ENCODE measurements at places on chromosomes 4 and X.

DNA sequence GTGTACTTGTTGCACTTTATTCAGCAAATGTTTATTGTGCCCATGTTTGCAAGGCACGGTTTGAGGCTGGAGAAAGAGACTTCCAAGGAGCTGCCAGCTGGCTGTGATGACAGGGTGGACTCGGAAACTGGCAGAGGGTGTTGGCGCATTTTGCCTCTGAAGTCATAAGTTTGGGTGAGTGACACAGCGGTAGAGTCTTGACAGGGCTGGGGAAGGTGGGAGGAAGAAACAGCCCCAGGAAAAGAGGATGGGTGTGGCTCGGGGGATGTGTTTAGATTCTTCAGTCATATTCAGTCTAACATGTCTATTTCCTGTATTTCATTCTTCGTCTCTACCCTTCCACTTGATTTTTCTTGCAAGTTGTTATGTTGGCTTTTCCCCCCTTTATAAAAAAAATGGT, 77.0 kb upstream of the STOX2 start:
- DNase-seq, result no peak

DNA sequence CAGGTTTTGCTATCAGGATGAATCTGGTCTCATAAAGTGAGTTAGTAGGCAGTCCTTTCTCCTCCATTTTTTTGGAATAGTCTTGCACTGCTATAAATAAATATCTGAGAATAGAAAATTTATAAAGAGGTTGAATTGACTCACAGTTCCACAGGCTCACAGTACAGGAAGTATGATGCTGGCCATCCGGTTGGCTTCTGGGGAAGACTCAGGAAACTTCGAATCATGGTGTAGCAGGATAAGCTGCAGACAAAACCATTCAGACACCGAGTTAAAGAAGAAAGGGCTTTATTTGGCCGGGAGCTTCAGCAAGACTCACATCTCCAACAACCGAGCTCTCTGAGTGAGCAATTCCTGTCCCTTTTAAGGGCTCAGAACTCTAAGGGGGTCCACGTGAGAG, 348.2 kb downstream of the KCTD8 start:
- no peak for DNase-seq

GRCh38 chr4:46442963-46443362, 53.0 kb upstream of the GABRA2 start:
- peak; percentile 18 for DNase-seq

DNA sequence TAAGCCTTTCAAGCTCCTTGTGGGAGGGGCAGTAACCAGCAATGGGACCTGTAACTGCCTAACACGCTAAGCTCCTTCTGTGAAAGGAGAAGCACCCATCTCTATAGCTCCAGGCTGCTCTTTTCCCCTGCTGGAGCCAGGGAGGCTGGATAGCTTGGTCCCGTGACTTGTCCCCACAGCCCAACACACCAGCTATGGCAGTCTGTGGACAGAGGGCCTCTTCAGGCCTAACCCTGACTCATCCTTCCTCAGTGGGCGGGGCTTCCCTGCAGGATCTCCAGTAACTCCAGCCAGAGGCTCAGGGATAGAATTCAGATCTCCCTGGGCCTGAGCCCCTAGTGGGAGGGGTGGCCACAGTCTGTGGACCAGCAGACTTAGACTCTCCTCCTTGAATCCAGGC, 1290.1 kb downstream of the PCDH7 start:
- DNase-seq, result no peak

GRCh38 chrX:7926914-7927258, 327 bp downstream of the PNPLA4 start:
- DNase-seq, result no peak

- peak; percentile 62 for DNase-seq
Observed at GRCh38 chrX:65667503-65668376, at the start of gene MSN. Gene MSN, plus strand, starts transcription at chrX:65667654. Its CDS starts 188 bp downstream, at chrX:65667842.

- no peak for DNase-seq
Observed at GRCh38 chr4:7572894-7573293, 138.2 kb upstream of the PSAPL1 start.

DNA sequence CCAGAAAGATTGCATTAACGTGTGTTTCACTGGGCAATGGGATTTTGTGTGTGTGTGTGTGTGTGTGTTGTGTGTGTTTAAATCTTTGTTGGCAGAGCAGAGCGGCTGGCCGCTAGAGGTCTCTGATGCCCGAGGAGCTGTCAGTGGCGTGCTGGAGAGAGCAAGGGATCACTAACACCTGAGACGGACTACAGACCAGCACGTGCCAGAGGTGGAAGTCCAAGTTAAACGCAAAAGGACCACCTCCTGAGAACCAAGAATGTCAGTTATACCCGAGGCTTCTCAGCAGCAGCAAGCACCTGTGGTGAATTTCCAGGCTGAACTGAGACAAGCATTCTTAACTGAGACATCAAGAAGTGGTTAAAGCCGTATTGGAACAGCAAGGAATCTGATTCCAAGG, 9.0 kb upstream of the SLC25A14 start:
- DNase-seq, result peak; percentile 59

DNA sequence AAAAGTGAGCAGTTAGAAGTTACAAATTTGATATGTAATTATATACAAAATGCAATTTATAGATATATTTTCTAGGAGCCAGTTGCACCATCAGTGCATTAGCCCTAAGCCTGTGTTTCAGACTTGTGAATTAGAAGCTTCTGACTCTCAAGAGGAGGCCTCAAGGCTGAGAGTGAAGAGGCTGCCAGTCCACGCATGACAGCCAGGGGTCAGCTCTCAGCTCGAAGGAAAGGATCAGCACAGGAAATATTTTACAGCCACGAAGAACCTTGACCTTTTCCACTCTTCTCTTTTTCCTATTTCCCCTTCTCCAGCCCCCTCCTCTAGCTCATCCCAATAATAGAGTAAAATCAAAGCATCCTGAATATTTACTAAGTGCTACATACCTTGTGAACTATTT, 642.4 kb downstream of the TRIML1 start:
- peak; percentile 32 for DNase-seq

- no peak for DNase-seq
Observed at GRCh38 chr4:2083826-2084160, 24.7 kb downstream of the NAT8L start.

DNA sequence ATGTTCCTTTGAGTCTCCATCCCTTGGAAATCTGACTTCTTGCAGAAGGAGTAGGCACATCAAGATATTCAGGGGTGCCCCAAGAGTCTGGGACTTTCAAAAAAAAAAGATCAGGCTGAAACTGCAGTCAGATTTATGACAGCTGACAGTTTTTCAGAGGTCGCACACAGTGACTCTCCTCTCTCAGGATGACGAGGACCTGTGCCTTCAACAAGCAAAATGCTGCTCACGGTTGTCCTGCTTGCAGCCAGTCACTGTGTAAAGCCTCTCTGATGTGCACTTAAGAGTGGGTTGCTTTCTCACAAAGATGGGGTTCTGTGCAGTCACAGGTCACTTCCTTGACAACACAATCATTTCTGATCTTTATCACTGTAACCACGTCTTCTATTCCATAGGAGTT, 178.2 kb downstream of the PTTG2 start:
- DNase-seq, result no peak

DNA sequence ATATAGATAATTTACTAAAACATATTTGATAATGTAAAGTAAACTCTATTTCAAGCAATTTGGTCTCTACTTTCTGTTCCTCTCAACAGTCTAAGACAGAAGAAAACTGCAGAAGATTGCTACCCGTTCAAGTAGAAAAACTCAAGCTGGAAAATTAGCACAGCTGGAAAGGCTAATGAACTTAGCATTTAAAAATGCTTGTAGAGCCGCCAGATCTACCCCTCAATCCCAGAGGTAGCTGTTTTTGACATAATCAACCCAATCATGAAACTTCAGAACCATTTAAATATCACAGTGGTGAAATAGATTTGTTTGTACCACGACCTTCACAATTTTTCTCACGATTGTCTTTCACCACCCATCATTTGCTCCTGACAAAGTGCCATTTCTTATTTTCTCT, 479.5 kb downstream of the SPRY1 start:
- DNase-seq, result no peak

DNA sequence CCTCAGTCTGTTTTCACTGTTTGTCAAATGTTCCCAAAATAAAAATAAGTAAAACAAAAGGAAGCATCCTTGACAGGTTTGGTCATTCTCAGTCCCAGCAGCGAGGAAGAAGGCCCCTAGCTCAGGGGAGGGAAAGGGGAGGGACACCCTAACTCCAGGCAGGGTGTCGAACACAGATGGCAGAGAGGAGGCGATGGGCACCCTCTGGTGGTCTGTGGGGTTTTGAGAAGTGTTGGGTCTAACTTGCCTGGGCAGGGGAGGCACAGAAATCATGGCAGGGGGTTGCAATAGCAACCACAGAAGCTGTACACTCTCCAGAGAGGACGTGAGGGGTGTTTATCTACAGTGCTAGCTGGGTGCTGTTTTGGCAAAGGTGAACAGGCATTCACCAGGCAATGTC, 229.8 kb upstream of the SFRP2 start:
- DNase-seq, result peak; percentile 48

- peak; percentile 68 for DNase-seq
Observed at GRCh38 chr4:112523008-112523721, 7.2 kb upstream of the NEUROG2 start.

DNA sequence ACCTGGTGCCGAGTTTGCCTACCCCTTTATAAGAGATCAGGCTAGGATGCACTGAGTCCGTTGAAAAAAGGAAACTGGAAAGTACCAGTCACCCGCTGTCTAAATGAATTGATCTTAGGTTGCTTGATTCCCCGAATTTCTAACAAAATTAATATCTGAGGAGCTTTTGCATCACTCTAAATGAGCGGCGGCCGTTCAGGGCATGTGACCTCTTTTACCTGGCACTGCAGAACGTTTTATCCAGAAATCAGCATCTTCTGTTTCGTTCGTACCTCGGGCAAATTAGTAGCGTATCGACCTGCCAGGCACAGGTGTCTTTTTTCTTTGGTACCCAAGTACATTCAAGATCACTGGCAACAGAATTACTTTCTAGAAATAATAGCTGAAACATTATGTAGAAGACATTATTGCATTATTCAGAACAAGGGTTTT, 876 bp downstream of the KLHL2 start:
- no peak for DNase-seq

DNA sequence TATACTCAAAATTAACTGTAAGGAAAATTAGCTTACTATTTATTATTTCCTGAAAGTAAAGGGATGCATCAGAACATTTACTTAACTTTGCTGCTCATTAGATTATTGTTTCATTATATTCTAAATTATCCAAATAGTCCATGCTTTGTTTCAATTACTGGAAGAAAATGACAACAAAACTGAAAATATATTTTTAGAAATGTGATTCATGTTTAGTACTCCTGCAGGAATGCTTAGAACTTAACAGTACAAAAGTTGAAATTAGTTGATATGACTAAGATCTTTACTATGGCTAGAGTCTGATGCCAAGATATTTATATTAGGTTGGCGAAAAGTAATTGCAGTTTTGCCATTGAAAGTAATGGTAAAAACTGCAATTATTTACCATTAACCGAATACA, 660.5 kb upstream of the PABPC4L start:
- DNase-seq, result no peak

DNA sequence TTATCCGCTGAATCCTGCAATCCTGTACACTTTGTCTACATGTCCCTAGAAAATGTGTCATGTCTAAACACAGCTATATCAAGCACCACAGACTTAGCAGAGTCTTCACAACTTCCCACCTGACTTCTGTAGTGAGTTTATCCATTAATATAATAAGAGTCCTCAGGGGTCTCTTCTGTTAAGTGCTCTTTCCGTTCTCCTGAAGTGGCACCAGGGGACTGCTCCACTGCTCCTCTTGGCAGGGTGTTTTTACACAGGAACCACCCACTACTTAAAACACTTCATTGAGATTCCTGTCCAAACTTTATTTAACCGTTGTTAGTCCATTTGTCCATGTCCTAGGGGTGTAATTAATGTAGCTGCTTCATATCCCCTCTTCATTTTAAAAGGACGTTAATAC, 1000.4 kb downstream of the STPG2 start:
- peak; percentile 60 for DNase-seq

GRCh38 chr4:77344784-77345183, 187.8 kb downstream of the CCNG2 start:
- DNase-seq, result no peak

- peak; percentile 51 for DNase-seq
Observed at GRCh38 chr4:125750828-125751466, 436.2 kb downstream of the FAT4 start.

DNA sequence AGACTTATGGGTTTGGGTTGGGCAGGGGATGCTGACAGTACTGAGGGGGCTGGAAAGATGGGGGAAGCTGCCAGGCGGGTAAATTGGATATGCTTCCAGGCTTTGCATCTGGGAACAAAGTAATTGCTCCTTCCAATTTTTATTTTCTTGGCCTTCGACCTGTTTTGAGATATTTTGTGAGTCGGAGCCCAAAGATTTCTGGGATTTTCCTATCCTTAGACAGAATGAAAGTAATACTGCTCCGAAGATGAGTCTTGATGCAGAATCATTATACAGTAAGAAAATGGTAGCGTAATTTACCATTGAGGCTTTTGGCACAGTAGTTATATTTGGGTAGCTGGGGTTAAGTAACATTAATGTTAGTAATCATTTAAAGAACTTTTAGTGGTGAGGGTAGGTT, 1.4 kb downstream of the SMARCA5 start:
- no peak for DNase-seq

GRCh38 chrX:11480626-11481025, 185.1 kb downstream of the ARHGAP6 start:
- DNase-seq, result no peak

DNA sequence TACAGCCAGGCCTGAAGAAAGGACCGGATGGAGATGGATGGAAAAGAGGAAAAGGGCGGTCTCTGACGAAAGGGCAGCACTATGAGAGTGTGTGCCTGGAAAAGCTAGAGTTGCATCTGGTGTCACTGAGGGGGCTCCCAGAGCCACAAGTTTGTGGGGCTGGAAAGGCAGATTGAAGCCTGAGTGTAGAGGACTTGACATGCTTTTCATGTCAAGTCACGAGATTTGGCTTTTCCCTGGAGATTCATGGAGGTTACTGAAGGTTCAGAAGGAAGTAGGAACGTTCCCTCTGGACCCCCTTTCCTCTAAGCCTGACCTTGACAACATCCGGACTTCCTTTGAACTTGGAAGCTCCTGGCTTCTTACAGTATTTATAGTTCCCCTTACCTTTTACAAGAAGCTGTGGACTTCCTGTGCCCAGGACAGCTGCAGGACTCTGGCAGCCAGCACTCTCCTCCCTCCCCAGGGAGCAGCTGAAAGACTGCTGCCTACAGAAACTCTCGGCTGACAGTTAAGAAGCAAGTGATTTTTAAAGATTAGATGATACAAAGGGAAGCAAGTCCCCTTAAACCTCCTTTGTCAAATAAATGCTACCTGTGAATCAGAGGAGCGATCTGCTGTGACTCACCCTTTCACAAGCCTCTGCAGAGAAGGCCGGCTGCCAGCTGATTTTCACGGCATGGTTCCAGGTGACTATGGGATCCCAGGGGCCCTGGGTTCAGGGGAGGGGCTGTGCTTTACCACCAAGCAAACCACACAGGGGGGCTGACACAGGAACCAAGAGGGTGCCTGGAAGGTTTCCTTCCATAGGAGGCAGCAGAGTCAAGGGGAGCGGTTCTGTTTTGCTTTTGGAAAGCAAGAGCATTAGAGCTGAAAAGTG, 72.9 kb upstream of the STIM2 start:
- DNase-seq, result peak; percentile 7

DNA sequence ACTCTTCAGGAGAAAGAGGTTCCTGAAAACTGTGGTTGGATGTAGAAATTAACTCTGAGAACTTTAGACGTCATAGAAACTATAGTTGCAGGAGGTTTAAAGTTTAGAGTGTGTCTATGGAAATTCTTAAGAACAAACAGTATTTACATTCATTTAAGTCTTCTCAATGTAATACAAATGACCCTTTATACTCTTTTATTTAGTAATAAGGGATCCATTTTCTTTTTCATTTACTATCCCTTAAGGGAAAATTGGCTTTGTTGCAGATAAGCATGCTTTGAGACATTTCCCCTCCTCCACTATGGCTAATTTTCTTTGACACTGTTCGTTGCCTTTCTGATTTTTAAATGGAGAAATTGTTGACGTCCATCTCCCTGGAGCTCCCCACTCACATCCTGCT, 96.4 kb downstream of the POLA1 start:
- no peak for DNase-seq
